ENCODE measurements at places on chromosomes 11 and 22. TPM values are rescaled to one million over a fixed set of nuclear protein-coding genes. Genes with fewer than 3 reads are reported as not detected.

The MEI1 gene
- 1.4 TPM for total RNA-seq

The TUBA8 gene
- total RNA-seq, result 3.3 TPM

The CRYBB3 gene
- total RNA-seq, result 0.82 TPM

The A4GALT gene
- 4.0 TPM for total RNA-seq

The BDNF gene
- total RNA-seq, result not detected

The DNAJB13 gene
- not detected for total RNA-seq

The SOX6 gene
- total RNA-seq, result 6.5 TPM

The SHANK3 gene
- total RNA-seq, result 3.9 TPM

The LDLRAD3 gene
- total RNA-seq, result 8.1 TPM

The MS4A7 gene
- total RNA-seq, result 28.1 TPM

The TSSK2 gene
- not detected for total RNA-seq

The MYBPC3 gene
- 0.06 TPM for total RNA-seq

The KRTAP5-2 gene
- not detected for total RNA-seq

The MTFP1 gene
- 25.3 TPM for total RNA-seq

The RTN3 gene
- 115 TPM for total RNA-seq

The SF3B2 gene
- total RNA-seq, result 135 TPM

The TTC17 gene
- total RNA-seq, result 78.7 TPM

The CATSPERZ gene
- not detected for total RNA-seq

The PAAF1 gene
- 13.8 TPM for total RNA-seq

The OR52I2 gene
- total RNA-seq, result not detected

The UBQLN3 gene
- total RNA-seq, result not detected

The CRY2 gene
- 28.8 TPM for total RNA-seq

The PARVA gene
- total RNA-seq, result 57.1 TPM

The KRTAP5-7 gene
- not detected for total RNA-seq

The GRM5 gene
- total RNA-seq, result not detected

The CECR2 gene
- 1.4 TPM for total RNA-seq

The TMEM86A gene
- total RNA-seq, result 5.0 TPM

The PACSIN3 gene
- total RNA-seq, result 5.1 TPM

The USP2 gene
- total RNA-seq, result 84.3 TPM

The MMP8 gene
- not detected for total RNA-seq
